ENCODE measurements at places on chromosomes 11 and 22. TPM values are rescaled to one million over a fixed set of nuclear protein-coding genes. Genes with fewer than 3 reads are reported as not detected.

DNA sequence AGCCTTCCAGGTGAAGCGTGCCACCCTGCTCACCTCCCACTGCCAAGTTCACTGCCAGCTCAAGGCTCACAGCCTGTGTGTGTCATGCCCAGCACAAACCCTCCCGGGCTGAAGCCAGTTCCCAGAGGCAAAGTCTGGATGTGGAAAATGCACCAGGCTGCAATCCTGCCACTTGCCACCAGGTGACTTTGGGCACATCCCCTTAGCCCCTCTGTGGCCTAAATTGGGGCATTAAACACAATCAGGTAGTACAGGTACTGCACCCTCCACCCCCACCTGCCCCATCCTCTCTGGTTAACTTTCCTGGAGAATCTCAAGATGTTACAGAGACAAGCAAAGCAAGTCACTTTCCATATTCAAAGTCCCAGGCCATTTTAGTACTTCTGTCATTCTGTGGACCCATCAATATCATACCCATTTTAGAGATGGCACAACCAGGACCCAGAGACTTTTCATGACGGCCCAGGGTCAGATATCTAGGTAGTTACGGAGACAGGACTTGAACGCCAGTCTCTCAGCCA is 1.8 kb upstream of the RASD2 start:
- H3K27me3 ChIP-seq, result no peaks in the 10 kb centered on the region
- DNase-seq, result no peak
- H3K27ac ChIP-seq, result peak overlapping the region; percentile 96
- H3K36me3 ChIP-seq, result no peaks in the 10 kb centered on the region

GRCh38 chr11:69320326-69320725 is 26.4 kb downstream of the MYEOV start:
- no peaks in the 10 kb centered on the region for H3K27me3 ChIP-seq
- no peak overlapping the region for H3K27ac ChIP-seq
- DNase-seq, result no peak
- H3K4me3 ChIP-seq, result no peak overlapping the region
- H3K36me3 ChIP-seq, result no peaks in the 10 kb centered on the region

GRCh38 chr11:104583857-104584256 is 314.4 kb downstream of the CASP12 start:
- no peaks in the 10 kb centered on the region for H3K4me1 ChIP-seq
- no peak overlapping the region for H3K4me3 ChIP-seq
- no peak overlapping the region for H3K27ac ChIP-seq
- H3K27me3 ChIP-seq, result no peaks in the 10 kb centered on the region
- DNase-seq, result no peak

DNA sequence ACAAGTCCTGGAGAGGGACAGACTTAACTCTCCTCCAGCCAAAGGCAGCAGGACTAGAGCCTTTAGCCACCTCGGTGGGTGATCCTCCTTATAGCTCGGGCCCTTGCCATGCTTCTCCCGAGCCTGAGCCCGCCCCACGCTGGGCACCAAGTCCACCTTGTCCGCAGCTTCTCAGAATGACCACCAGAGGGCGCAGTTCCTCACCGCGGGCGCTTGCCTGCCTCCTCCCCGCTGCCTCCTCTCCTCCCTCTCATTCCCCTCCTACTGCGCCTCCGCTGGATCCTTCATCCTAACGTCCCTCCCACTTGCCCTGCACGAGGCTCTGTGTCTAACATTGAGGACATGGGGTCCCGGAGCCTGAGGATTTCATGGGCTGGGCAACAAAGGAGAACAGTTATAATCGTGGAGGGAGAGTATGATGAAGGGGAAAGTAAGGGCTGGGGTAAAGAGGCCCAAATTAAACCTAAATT is 11.3 kb upstream of the MOGAT2 start:
- no peaks in the 10 kb centered on the region for H3K36me3 ChIP-seq
- no peaks in the 10 kb centered on the region for H3K4me1 ChIP-seq
- H3K27me3 ChIP-seq, result no peaks in the 10 kb centered on the region
- H3K27ac ChIP-seq, result no peak overlapping the region
- DNase-seq, result no peak

IL18 gene
- total RNA-seq, result 12.3 TPM

- no peak overlapping the region for H3K4me3 ChIP-seq
- H3K4me1 ChIP-seq, result no peaks in the 10 kb centered on the region
- no peak for DNase-seq
Measured at GRCh38 chr11:68965901-68966853, 14.6 kb downstream of the MRGPRD start.

- peaks cover 76% of the 10 kb centered on the region for H3K4me1 ChIP-seq
- H3K27ac ChIP-seq, result no peak overlapping the region
- H3K27me3 ChIP-seq, result no peaks in the 10 kb centered on the region
- no peak overlapping the region for H3K4me3 ChIP-seq
- DNase-seq, result no peak
- no peaks in the 10 kb centered on the region for H3K36me3 ChIP-seq
Measured at GRCh38 chr11:68337399-68337835, 25.0 kb downstream of the LRP5 start.

- H3K27ac ChIP-seq, result no peak overlapping the region
- H3K4me1 ChIP-seq, result no peaks in the 10 kb centered on the region
- H3K4me3 ChIP-seq, result no peak overlapping the region
- no peaks in the 10 kb centered on the region for H3K27me3 ChIP-seq
Measured at GRCh38 chr11:41246399-41246745, 213.1 kb downstream of the LRRC4C start.

DNA sequence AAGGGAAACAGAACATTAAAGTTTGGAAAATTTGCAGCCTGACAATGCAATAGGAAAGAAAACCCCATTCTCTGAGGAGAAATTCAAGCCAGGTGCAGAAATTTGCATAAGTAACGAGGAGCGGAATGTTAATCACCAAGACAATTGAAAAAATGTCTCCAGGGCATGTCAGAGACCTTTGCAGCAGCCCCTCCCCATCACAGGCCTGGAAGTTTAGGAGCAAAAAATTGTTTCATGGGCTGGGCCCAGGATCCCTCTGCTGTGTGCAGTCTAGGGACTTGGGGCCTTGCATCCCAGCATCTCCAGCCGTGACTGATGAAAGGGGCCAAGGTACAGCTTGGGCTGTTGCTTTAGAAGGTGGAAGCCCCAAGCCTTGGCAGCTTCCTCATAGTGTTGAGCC is 780.2 kb downstream of the LRRC4C start:
- no peaks in the 10 kb centered on the region for H3K4me1 ChIP-seq
- H3K4me3 ChIP-seq, result no peak overlapping the region
- H3K36me3 ChIP-seq, result no peaks in the 10 kb centered on the region
- H3K27me3 ChIP-seq, result no peaks in the 10 kb centered on the region
- DNase-seq, result no peak
- H3K27ac ChIP-seq, result no peak overlapping the region

DNA sequence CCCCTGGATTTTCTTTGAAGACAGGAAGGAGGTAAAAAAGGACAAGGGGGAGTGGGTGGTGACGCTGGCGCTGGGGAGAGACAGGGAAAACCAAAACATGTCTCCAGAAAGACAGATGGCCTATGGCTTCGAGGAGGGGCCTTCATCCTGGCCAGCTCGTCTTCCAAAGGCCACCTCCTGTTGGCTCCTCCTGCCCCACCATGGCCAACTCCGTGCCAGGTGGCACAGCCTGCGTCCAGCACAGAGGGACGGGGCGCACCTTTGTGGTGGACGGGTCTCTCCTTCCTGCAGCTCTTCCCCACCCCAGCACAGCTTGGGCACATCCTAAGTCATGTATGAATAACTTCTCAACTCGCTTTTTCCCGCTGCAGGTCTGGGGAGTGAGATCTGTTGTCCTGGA is 22.7 kb downstream of the IGSF9B start:
- H3K27me3 ChIP-seq, result no peaks in the 10 kb centered on the region
- no peaks in the 10 kb centered on the region for H3K4me1 ChIP-seq
- DNase-seq, result no peak
- no peak overlapping the region for H3K27ac ChIP-seq

TMA7B gene
- 4.6 TPM for total RNA-seq

OR52N4 gene
- not detected for total RNA-seq

FAM111B gene
- total RNA-seq, result not detected

PGGHG gene
- total RNA-seq, result 68.8 TPM
